ENCODE measurements at places on chromosomes 3 and 15. TPM values are rescaled to one million over a fixed set of nuclear protein-coding genes. Genes with fewer than 3 reads are reported as not detected.

GRCh38 chr3:124351430-124352148, 359.7 kb upstream of the ROPN1 start:
- H3K27ac ChIP-seq = no peak overlapping the region
- no peaks in the 10 kb centered on the region for H3K4me1 ChIP-seq
- no peaks in the 10 kb centered on the region for H3K27me3 ChIP-seq
- peak; percentile 85 for DNase-seq
- no peak overlapping the region for H3K4me3 ChIP-seq

GRCh38 chr15:79610021-79610420, 177.9 kb downstream of the MINAR1 start:
- no peaks in the 10 kb centered on the region for H3K4me1 ChIP-seq
- no peak overlapping the region for H3K4me3 ChIP-seq
- no peaks in the 10 kb centered on the region for H3K36me3 ChIP-seq
- DNase-seq = no peak

GRCh38 chr3:60330107-60330506, 921.1 kb downstream of the FHIT start:
- H3K27ac ChIP-seq = no peak overlapping the region
- DNase-seq = no peak
- H3K27me3 ChIP-seq = no peaks in the 10 kb centered on the region
- no peaks in the 10 kb centered on the region for H3K36me3 ChIP-seq
- H3K4me3 ChIP-seq = no peak overlapping the region

GRCh38 chr15:32029409-32029861, 880 bp upstream of the CHRNA7 start:
- H3K4me3 ChIP-seq = peak overlapping the region; percentile 57
- peaks cover 18% of the 10 kb centered on the region for H3K27me3 ChIP-seq
- H3K4me1 ChIP-seq = peaks cover 33% of the 10 kb centered on the region
- DNase-seq = peak; percentile 81
- no peak overlapping the region for H3K27ac ChIP-seq

- no peaks in the 10 kb centered on the region for H3K27me3 ChIP-seq
- H3K4me1 ChIP-seq = no peaks in the 10 kb centered on the region
- H3K27ac ChIP-seq = no peak overlapping the region
- no peak for DNase-seq
- H3K4me3 ChIP-seq = no peak overlapping the region
Measured at GRCh38 chr3:192642651-192643050, 84.7 kb downstream of the FGF12 start.

GRCh38 chr15:69517052-69517451, 64.4 kb downstream of the RPLP1 start:
- no peak overlapping the region for H3K27ac ChIP-seq
- no peaks in the 10 kb centered on the region for H3K27me3 ChIP-seq
- no peak for DNase-seq
- H3K4me3 ChIP-seq = no peak overlapping the region
- no peaks in the 10 kb centered on the region for H3K36me3 ChIP-seq

DNA sequence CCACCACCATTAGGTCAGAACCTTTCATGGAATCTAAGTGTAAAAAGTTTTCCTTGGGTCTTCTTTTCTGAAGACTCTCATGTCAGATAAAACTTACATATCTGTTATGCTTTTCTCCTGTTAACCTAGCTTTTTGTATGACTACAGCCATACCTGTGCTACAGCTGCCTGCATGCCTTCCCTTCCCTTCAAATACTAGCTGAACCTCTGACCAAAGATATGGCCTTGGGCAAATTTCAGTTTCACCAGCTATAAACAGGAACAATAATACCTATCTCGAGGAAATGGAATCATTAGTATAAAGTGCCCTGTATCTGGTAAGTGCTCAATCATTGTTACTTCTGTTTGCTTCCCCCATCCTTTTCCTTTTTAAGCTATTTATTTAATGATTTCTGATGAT, 25.0 kb downstream of the GLB1 start:
- DNase-seq = no peak
- no peak overlapping the region for H3K27ac ChIP-seq
- H3K36me3 ChIP-seq = peaks cover 46% of the 10 kb centered on the region
- H3K4me1 ChIP-seq = peaks cover 9% of the 10 kb centered on the region
- H3K4me3 ChIP-seq = no peak overlapping the region

GRCh38 chr3:31465999-31466398, 66.7 kb upstream of the STT3B start:
- DNase-seq = no peak
- no peak overlapping the region for H3K4me3 ChIP-seq
- no peaks in the 10 kb centered on the region for H3K27me3 ChIP-seq
- H3K36me3 ChIP-seq = no peaks in the 10 kb centered on the region
- H3K27ac ChIP-seq = no peak overlapping the region

GRCh38 chr3:17231537-17232261, 346.9 kb downstream of the PLCL2 start:
- H3K36me3 ChIP-seq = no peaks in the 10 kb centered on the region
- H3K27me3 ChIP-seq = no peaks in the 10 kb centered on the region
- H3K4me1 ChIP-seq = no peaks in the 10 kb centered on the region
- no peak for DNase-seq
- H3K4me3 ChIP-seq = no peak overlapping the region

GRCh38 chr15:38687340-38687739, 122.7 kb upstream of the RASGRP1 start:
- no peaks in the 10 kb centered on the region for H3K36me3 ChIP-seq
- no peak overlapping the region for H3K27ac ChIP-seq
- no peak for DNase-seq

- H3K27me3 ChIP-seq = no peaks in the 10 kb centered on the region
- no peak for DNase-seq
- H3K36me3 ChIP-seq = no peaks in the 10 kb centered on the region
- no peaks in the 10 kb centered on the region for H3K4me1 ChIP-seq
- H3K4me3 ChIP-seq = no peak overlapping the region
Measured at GRCh38 chr3:178676942-178677790, 140.9 kb downstream of the KCNMB2 start.

- peaks cover 17% of the 10 kb centered on the region for H3K36me3 ChIP-seq
- H3K4me1 ChIP-seq = no peaks in the 10 kb centered on the region
- no peaks in the 10 kb centered on the region for H3K27me3 ChIP-seq
- H3K27ac ChIP-seq = peak overlapping the region; percentile 86
- H3K4me3 ChIP-seq = peak overlapping the region; percentile 78
- DNase-seq = peak; percentile 36
Measured at GRCh38 chr3:121834157-121834670, 646 bp downstream of the IQCB1 start.

DNA sequence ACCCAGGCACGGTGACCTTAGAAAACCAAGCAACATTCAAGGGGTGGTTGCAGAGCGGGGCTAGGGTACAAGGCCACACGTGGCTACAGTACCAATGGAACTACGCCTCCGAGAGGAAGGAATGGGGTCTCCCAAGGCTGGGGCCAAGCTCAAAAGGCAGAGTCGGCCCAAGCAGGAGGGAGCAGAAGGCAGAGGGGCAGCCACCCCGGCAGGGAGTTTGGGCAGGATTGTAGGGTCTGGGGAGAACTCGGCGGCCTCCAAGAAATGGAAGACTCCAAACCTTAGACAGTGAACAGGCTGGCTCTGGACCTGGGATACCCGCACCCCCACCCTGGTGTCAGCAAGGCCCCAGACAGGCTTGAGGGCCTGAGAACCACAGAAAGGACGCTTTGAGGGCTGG, 28.7 kb downstream of the ATRIP start:
- no peak overlapping the region for H3K4me3 ChIP-seq
- no peaks in the 10 kb centered on the region for H3K36me3 ChIP-seq
- H3K27ac ChIP-seq = no peak overlapping the region
- H3K27me3 ChIP-seq = no peaks in the 10 kb centered on the region

- H3K4me1 ChIP-seq = no peaks in the 10 kb centered on the region
- no peaks in the 10 kb centered on the region for H3K36me3 ChIP-seq
- DNase-seq = no peak
- no peaks in the 10 kb centered on the region for H3K27me3 ChIP-seq
- no peak overlapping the region for H3K4me3 ChIP-seq
Measured at GRCh38 chr15:85426481-85426880, 46.1 kb downstream of the AKAP13 start.

DNA sequence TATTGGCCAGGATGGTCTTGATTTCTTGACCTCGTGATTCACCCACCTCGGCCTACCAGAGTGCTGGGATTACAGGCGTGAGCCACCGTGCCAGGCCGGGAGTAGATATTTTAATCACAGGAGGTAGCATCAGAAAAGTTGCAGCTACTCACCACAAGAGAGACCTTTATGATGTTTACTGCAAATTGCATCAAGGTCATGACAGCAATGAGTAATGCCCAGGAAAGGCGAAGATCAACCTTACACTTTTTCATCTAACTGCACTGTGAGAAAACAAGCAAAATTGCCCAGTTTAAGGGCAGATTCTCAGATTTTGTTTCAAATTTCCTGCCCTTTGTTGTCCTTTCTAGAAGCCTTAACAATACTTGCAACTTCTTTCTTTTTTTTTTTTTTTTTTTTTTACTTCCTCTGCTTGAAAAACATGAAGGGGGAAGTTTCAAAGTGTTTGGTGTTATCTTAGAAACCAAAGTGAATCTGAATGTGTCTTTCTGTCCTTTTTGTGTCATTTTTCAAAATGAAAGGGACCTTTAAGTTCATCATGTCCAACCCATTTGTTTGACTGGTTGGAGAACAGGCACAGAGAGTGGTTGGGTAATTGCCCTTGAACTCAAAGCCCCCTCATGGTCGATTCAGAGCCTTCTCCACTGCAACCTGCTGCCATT, 25.0 kb downstream of the TGFBR2 start:
- peaks cover 98% of the 10 kb centered on the region for H3K4me1 ChIP-seq
- DNase-seq = peak; percentile 52
- no peaks in the 10 kb centered on the region for H3K27me3 ChIP-seq
- peak overlapping the region; percentile 76 for H3K27ac ChIP-seq

DNA sequence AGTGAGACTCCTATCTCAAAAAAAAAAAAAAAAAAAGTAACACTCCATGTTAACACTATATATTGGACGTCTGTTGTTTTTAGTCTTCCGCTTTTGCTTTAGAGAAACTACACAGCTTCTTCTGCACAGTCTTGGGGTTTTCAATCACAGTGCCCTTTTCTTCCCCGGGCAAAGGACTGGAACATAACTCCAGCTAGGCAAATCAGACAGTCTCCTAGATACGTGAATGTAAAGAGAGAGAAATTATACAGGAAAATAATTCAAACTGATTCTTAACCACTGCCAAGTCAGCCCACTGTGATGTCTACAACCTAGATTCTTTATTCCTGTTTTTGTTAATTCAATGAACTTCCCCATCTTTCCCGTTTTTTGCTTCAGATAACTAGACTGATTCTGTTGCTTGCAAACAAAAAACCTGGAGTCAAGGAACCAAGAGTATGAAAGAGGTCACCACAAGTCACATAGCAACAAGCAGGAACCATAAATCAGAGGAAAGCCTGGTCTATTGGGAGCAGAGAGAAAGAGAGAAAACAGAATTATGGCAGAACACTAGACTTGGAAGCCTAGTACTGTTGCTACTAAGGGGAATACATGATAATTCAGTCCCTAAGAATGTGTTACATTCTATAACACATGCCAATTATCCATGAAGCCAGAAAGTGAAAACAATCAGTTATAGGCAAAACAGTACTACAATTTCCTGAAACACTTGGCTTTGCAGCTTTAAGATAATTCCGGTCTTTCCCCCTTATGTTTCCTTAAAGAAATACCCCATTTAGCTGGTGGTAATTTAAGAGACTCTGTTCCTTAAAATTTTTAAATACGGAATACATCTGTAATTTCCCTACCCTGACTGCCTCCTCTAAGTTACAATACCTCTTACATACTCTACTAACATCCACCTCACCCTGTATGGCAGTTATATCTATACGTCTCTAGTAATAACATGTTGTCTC, 63.1 kb downstream of the TBL1XR1 start:
- H3K36me3 ChIP-seq = no peaks in the 10 kb centered on the region
- H3K27me3 ChIP-seq = no peaks in the 10 kb centered on the region
- DNase-seq = no peak
- H3K4me3 ChIP-seq = no peak overlapping the region
- peaks cover 70% of the 10 kb centered on the region for H3K4me1 ChIP-seq

- no peaks in the 10 kb centered on the region for H3K36me3 ChIP-seq
- H3K27me3 ChIP-seq = no peaks in the 10 kb centered on the region
- no peak overlapping the region for H3K4me3 ChIP-seq
- H3K4me1 ChIP-seq = no peaks in the 10 kb centered on the region
Measured at GRCh38 chr3:116087426-116087825, 357.9 kb downstream of the LSAMP start.

DNA sequence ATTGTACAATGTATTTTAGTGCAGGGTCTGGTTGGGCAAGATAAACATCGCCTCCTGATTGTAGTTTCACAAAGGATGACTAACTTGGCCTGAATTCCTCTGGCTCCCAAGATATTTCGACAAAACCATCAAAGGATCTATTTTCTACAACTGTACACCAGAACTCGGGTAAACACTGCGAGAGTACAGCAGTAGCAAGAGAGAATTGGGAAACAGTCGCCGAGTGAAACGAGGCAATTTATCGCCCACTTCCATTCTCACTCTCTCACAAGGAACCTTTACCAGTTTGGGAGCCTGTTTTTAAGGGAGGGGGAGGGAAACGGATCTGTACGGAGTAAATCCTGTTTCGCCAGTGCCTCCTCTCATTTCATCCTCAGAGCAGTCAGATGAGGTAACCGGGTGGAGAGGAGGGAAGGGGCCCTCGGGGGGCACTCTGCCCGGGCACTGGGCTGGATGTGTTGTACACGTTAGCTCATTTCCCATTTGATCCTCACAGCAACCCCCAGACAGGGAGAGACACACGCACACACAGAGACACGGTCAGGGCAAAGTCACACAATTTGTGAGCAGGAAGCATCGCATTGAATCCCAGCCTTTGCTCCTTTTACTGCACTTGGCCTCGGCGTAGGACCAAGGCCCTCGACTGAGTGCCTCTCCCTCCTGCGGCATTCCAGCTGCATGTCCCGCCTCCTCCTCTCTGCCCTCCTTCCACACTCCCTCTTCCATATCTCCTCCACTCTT, 120.1 kb downstream of the LIPC start:
- peak; percentile 23 for DNase-seq
- no peaks in the 10 kb centered on the region for H3K27me3 ChIP-seq
- H3K36me3 ChIP-seq = no peaks in the 10 kb centered on the region
- H3K4me3 ChIP-seq = no peak overlapping the region
- H3K4me1 ChIP-seq = peaks cover 10% of the 10 kb centered on the region

DNA sequence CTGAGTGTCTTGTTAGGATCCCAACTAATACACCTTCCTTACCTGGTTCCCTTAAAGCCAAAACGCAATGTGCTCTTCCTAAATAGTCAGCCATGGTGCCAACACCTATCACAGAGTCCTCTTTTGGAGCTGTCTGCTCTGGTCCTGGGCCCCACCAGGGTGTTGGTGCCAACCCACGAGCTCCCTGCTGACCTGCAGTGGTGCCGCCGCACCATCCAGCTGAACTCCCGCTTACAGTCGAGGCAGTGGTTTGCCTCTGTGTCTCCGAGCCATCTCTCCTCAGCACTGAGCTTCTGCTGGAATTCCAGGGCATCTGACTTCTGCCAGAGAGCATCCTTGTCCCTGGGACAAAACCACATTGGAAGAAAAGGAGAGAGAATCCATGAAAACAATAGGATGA, 15.9 kb downstream of the CXCR6 start:
- no peaks in the 10 kb centered on the region for H3K27me3 ChIP-seq
- H3K36me3 ChIP-seq = peaks cover 100% of the 10 kb centered on the region
- no peak overlapping the region for H3K4me3 ChIP-seq
- no peaks in the 10 kb centered on the region for H3K4me1 ChIP-seq
- no peak for DNase-seq
- H3K27ac ChIP-seq = no peak overlapping the region

Gene IQCH
- polyA plus RNA-seq = 1.7 TPM

Gene LEKR1
- 0.31 TPM for polyA plus RNA-seq

Gene TERB2
- not detected for polyA plus RNA-seq

Gene GRM2
- polyA plus RNA-seq = 0.15 TPM

Gene GP5
- polyA plus RNA-seq = not detected

Gene TEX55
- polyA plus RNA-seq = not detected

Gene ITIH3
- polyA plus RNA-seq = 14.4 TPM

Gene DAZL
- polyA plus RNA-seq = 0.62 TPM

Gene TP63
- 25.6 TPM for polyA plus RNA-seq

Gene DUOX1
- 62.6 TPM for polyA plus RNA-seq

Gene GOLGA8S
- polyA plus RNA-seq = not detected

Gene CYB561D2
- polyA plus RNA-seq = 26.1 TPM

Gene LRRC31
- 14.2 TPM for polyA plus RNA-seq

Gene MOBP
- polyA plus RNA-seq = not detected

Gene PARP16
- 8.6 TPM for polyA plus RNA-seq

Gene TMC3
- 0.03 TPM for polyA plus RNA-seq

Data from stomach (tissue), 19 donors.